ENCODE measurements at places on chromosomes 4 and X.

GRCh38 chr4:158704274-158704673, 18.9 kb downstream of the PPID start:
- DNase-seq, result no peak

GRCh38 chrX:40120838-40121580, 23.3 kb upstream of the BCOR start:
- no peak for DNase-seq

DNA sequence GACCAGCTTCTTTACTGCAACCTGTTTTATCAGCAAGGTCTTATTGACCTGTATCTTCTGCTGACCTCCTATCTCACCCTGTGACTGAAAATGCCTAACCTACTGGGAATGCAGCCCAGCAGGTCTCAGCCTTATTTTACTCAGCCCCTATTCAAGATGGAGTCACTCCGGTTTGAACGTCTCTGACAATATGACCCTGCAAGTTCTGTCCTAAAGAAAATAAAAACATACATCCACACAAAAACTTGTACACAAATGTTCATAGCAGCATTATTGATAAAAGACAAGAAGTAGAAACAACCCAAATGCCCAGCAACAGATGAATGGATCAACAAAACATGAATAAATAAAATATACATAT, 59.5 kb upstream of the FAM9C start:
- DNase-seq, result no peak

DNA sequence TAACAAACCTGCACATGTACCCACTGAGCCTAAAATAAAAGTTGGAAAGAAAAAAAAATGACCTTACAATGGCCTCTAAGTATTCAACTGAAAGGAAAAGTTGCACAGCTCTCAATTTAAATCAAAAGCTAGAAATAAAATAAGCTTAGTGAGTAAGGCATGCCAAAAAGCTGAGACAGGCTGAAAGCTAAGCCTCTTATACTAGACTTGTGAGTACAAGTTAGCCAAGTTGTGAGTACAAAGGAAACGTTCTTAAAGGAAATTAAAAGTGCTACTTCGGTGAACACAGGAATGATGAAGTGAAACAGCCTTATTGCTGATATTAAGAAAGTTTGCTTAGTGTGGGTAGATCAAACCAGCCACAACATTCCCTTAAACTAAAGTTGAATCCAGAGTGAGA, 707.9 kb upstream of the PITX2 start:
- DNase-seq, result no peak

- peak; percentile 66 for DNase-seq
Measured at GRCh38 chr4:118834960-118835569, 861 bp downstream of the SEC24D start.

GRCh38 chrX:64427281-64427680, 32.0 kb upstream of the MTMR8 start:
- no peak for DNase-seq

DNA sequence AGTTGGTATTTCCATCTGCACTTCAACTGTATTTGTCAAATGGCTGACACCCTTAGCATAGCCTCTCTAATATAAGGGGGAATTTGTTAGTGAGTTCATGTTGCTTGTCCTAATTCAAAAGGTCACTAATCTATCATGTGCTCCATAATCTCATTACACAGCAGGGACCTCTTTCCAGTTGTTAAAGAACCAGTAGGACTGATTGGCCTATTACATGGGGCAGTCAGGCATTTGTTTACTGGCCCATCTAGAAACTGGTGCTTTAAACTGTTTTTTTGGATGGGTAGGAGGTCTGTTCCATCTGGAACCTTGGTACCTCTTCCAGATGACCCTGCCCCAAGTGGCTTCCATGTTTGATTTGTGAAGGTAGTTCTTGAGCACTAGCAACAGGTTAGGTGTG, 11.4 kb downstream of the ANK2 start:
- no peak for DNase-seq

- peak; percentile 64 for DNase-seq
Measured at GRCh38 chrX:113929004-113929403, 654.9 kb upstream of the HTR2C start.

DNA sequence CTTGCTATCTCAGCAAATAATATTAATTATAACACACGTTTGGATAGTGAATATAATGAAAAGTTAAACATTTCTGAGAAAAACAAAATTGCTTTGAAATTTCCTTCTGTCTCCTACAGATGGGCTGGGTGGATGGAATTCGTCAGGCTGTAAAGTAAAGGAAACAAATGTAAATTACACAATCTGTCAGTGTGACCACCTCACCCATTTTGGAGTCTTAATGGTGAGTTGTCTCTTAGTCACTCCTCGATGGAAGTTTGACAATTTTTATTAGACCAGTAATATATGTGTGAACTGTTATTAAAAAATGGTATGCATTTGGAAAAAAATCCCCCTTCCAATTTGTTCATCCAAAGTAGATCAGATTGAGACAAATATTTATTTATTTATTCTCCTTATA, 92.5 kb upstream of the BRS3 start:
- DNase-seq, result no peak

DNA sequence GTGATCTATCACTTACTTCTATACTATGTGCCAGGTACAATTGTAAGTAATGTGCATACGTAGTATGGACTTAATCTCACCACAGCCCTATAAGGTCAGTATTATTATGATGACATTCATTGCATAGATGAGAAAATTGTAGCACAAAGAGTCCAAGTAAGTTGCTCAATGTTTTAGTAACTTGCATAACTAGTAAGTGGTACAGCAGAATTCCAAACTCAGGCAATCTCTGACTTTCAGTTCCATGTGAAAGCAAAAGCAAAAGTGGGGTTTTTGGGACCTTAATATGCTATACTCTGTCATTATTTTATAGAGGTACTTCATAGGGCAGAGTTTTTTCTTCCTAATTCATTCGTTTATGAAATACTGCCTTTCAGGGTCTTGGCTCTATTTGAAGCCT, 188.8 kb upstream of the VEGFC start:
- DNase-seq, result no peak

DNA sequence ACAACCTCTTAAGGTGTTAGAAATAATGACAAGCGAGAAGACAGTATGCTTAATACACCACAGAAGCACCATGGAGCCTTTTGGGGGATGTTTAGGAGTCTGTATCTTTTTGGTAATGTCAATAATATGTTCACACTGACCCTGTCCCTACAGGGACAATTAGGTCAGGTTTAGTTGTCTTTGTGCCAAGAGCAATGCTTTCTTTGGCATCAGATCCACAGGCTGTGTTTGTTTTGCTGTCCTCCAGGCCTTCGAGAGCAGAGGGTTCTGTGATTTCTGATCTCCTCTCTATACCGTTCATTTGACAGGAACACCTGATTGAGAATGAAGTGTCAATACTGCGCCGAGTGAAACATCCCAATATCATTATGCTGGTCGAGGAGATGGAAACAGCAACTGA, 153.8 kb downstream of the DCLK2 start:
- DNase-seq, result peak; percentile 10

- DNase-seq, result peak; percentile 12
Measured at GRCh38 chr4:56026596-56026995, 77.9 kb downstream of the CEP135 start.

DNA sequence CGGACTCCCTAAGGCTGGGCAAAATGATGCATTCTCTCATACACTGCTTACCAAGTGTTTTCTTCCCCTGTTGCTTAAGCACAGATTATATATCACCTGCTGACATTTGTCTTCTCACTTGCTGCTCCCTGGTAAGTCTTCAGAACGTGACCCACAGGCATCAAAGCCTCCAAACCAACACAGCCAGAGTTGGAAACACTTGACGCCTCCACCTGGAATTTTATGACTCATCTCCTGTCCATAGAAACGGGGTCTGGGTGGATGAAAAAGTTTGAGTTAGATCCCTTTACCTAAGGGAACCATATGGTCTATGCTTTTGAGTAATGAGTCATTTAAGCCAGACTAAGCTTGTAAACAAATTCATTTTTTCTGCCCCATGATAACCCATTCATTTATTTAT, 251.6 kb downstream of the USP46 start:
- DNase-seq, result no peak

GRCh38 chrX:29531336-29531735, 684.0 kb upstream of the MAGEB2 start:
- DNase-seq, result no peak

GRCh38 chr4:106652095-106652494, 283.5 kb upstream of the GIMD1 start:
- no peak for DNase-seq

- DNase-seq, result peak; percentile 28
Measured at GRCh38 chr4:184475096-184475461, 729 bp upstream of the IRF2 start.

DNA sequence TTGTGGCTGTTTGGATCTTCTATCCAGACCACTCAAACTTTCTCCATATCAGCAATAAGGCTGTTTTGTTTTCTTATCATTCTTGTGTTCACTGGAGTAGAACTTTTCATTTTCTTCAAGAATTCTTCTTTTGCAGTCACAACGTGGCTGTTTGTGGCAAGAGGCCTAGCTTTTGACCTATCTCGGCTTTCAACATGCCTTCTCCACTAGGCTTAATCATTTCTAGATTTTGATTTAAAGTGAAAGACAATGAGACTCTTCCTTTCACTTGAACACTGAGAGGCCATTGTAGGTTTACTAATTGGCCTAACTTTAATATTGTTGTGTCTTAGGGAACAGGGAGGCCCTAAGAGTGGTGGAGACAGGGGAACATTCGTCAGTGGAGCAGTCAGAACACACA, 19.1 kb downstream of the FGF2 start:
- DNase-seq, result no peak

GRCh38 chrX:10831716-10832502, 211.5 kb upstream of the MID1 start:
- no peak for DNase-seq

GRCh38 chr4:42473071-42473684, 75.9 kb downstream of the SHISA3 start:
- no peak for DNase-seq

DNA sequence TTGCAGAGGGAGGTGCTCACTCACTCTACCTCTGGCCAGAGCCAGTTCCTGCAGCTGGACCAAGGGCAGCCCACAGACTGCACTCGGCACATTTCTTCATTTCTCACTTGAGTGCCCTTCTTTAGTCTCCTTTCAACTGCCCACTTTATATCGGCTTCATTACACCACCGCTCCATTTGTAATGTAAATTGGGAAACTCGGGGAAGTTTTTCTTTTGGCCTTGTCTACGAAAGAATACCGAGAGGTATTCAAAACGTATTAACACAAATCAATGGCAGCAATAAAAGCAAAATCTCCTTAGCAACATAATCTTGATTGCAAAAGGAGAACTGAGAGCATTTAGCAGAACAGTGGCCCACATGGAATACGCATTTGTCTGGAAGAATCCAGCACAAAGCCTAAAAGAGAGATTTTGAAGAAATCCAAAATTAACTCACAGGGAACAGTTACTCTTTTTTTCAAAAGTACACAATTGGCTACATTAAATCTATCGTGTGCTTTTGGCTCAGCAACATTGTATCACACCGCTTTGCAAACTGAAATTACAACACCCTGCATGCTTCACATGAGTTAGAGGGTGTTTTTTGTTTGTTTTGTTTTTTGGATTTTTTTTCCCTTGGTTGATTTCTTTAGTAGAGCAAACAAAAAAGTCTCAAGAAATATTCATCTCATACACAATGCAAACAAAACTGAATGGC, 62.6 kb downstream of the CHIC2 start:
- DNase-seq, result no peak

- DNase-seq, result no peak
Measured at GRCh38 chr4:73576381-73576780, 43.9 kb downstream of the RASSF6 start.

DNA sequence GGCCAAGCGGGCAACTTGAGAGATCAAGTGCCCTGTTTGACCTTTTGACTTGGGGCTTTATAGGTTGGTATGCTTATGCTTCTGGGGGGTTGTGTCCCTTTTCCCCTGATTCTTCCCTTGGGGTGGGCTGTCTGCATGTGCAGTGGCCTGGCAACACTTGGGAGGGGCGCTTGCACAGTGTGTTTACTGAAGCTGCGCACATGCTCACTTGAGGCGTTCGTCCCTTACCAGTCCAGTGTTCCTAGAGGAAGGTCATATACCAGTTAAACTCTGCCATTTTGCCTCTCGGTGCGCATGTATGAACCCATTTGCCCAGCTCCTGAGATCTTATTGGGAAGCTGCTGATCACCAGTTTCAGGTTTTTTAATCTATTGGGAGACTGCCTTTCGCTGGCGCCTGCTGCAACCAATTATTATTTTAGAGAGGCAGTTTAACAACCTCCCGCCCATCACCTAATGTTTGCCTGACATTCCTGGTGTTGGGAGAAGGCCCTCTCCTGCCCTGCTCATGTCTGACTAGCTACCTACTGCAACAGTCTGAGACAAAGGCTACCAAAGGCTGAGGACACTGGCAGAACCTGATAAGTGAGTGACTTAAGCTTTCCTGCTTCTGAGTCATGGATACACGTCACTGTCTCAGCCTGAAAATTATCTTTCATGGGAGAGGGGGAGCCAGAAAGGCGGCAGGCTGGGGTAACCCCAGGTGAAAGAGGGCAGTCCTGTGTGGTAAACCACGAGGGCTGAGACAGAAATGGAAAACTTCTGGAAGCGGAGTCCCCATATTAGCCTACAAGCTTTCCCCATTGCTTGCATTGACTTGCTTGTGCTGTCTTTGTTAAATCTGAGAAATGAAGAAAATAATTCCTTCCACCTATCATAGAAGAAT, 97.6 kb downstream of the CPE start:
- no peak for DNase-seq

GRCh38 chrX:14936561-14936960, 63.3 kb downstream of the MOSPD2 start:
- peak; percentile 13 for DNase-seq

DNA sequence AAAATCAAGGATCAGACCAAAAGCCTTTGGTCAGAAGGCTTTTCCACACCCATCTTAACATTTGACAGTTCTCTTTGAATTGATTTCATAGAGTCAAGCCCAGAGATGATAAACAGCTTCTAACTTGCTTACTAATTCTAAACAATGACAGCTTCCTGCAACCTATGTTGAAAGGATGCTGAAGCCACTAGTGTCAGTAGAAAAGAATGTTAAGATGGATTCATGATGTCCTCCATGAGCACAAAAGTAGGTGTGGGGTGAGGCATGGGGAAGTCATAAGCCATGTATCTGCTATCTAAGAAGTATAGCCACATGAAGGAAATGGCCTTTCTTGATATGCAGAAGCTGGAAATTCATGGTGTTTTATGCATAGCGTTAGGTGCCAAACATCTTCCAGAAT, 269.3 kb downstream of the DHX15 start:
- no peak for DNase-seq

- no peak for DNase-seq
Measured at GRCh38 chr4:104519588-104519987, 24.9 kb upstream of the CXXC4 start.

DNA sequence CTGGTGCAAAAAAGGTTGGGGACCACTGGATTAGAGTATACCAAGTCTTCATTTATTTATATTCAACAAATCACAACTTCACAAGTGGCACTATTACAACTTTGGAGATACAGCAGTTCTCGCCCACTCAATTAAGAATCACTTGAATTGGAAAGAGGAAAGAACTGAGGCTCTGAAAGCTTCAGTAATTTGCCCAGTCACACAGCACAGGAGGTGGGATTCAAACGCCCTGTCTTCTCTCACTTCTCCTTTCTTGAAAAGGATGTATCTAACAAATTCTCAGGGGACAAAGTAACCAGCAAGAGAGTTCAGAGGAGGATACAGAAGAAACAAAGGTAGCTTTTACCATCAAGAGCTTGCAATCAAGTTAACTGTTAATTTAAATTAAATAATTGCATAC, 12.4 kb downstream of the SMIM14 start:
- no peak for DNase-seq

All from A549 (cell line).